Large intestine (tissue), 12 donors: ENCODE measurements at places on chromosomes 11 and 22.

DNA sequence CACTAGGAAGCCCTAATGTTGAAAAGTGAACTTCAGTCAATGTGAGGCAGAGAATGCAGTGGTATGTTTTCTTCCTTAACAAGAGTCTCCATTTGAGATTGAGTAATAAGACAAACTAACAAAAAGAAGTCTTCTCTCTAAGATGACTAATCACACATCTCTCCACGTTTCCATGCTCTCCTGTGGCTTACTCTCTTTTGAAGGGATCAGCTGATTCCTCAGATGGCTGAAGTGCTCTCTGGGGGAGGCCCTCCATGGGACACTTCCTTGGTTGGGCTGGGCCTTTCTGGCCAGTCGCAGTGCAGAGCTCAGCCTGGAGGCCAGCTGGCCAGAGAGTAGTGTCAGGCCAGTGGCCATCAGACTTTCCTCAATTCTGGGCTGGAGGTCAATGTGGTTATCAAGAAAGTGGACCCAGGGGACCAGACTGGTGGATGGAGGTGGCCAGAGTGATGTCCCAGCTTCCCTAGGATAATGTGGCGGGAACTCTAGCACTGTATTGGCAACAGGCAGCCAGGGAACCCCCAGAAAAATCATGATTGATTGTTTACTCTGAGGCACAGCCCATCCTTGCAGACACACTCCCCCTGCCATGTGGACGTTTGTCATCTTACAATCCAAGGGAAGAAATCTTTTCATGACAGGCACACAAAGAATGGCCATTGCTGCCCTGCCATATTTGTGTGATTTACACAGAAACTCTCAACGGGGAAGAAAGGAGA lies 14.5 kb downstream of the CSRP3 start:
- no peak for DNase-seq
- no peak overlapping the region for H3K27ac ChIP-seq
- H3K4me3 ChIP-seq: no peak overlapping the region
- no peaks in the 10 kb centered on the region for H3K4me1 ChIP-seq
- no peaks in the 10 kb centered on the region for H3K36me3 ChIP-seq

DNA sequence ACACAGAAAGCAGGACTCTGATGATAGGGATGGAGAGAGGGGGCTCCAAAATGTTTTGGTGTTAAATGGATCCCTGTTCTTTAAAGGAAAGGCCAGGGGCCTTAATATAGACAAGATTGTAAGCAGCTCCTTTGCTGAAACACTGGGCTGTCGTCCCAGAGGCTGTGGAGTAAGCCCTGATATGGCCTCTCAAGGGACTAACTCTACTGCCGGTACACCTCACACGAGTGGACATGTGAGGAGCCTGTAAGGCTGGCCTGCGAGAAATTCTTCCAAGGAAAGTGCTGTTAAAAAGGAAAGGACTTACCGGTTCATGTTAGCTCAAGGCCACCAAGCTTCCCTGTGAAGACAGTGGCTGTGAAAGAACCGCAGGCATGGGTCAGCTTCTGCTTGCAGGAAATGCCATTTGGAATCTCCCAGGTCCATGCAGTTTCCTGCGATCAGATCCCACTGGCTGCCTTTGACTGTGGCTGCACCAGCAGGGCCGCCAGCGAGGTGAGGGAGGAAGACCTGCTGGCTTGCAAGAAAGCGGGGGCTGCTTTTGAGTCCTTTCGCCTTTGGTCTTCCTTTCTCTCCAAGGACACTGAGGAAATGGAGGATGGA lies 106.6 kb downstream of the PRR5L start:
- H3K4me1 ChIP-seq: peaks cover 50% of the 10 kb centered on the region
- H3K27ac ChIP-seq: peak overlapping the region; percentile 52
- no peaks in the 10 kb centered on the region for H3K27me3 ChIP-seq
- no peak for DNase-seq

- H3K27me3 ChIP-seq: no peaks in the 10 kb centered on the region
- no peak for DNase-seq
- H3K4me3 ChIP-seq: no peak overlapping the region
- peaks cover 7% of the 10 kb centered on the region for H3K4me1 ChIP-seq
- no peak overlapping the region for H3K27ac ChIP-seq
These were observed 7.0 kb downstream of the MMP3 start for GRCh38 chr11:102836290-102836875.

DNA sequence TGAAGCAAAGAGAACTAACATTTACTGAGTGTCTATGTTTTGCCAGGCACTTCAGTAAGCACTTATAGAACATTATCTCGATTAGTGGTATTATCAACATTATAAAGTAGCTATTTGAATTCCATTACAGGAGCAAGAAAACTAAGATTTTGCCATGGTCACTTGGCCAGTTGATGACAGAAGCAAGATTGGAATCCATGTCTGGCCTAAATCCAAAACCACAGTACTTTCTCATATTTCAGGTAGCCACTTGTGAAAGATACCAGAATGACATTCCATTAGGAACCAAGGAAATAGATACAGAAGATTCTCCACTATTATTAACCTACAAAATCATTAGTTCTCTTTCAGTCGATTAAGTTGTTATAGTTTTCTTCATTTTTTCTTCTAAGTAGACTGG lies 691.0 kb upstream of the API5 start:
- H3K4me3 ChIP-seq: no peak overlapping the region
- H3K4me1 ChIP-seq: no peaks in the 10 kb centered on the region
- H3K36me3 ChIP-seq: no peaks in the 10 kb centered on the region
- no peaks in the 10 kb centered on the region for H3K27me3 ChIP-seq
- no peak overlapping the region for H3K27ac ChIP-seq

DNA sequence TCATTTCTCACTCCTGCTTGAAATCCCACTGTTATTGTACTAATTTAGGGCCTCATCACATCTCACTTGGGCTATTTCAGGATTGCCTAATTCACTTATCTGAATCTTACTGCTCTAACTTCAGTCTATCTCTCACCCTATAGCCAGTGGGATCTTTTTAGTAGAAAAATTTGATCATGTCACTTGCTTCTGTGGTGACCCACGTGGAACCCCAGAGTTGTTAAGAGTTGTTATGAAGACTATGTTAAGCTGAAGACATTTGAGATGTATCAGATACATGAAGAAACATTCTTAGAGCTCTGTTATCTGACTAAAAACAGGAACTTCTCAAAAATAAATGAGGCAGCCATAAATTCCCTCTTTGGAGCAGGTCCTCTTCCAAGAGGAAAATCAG lies 1375.6 kb upstream of the TENM4 start:
- H3K36me3 ChIP-seq: no peaks in the 10 kb centered on the region
- no peak for DNase-seq
- no peak overlapping the region for H3K4me3 ChIP-seq

GRCh38 chr11:120055646-120056045 lies 82.3 kb downstream of the TRIM29 start:
- H3K36me3 ChIP-seq: no peaks in the 10 kb centered on the region
- H3K4me3 ChIP-seq: no peak overlapping the region
- no peak overlapping the region for H3K27ac ChIP-seq
- peaks cover 18% of the 10 kb centered on the region for H3K4me1 ChIP-seq
- peaks cover 9% of the 10 kb centered on the region for H3K27me3 ChIP-seq

DNA sequence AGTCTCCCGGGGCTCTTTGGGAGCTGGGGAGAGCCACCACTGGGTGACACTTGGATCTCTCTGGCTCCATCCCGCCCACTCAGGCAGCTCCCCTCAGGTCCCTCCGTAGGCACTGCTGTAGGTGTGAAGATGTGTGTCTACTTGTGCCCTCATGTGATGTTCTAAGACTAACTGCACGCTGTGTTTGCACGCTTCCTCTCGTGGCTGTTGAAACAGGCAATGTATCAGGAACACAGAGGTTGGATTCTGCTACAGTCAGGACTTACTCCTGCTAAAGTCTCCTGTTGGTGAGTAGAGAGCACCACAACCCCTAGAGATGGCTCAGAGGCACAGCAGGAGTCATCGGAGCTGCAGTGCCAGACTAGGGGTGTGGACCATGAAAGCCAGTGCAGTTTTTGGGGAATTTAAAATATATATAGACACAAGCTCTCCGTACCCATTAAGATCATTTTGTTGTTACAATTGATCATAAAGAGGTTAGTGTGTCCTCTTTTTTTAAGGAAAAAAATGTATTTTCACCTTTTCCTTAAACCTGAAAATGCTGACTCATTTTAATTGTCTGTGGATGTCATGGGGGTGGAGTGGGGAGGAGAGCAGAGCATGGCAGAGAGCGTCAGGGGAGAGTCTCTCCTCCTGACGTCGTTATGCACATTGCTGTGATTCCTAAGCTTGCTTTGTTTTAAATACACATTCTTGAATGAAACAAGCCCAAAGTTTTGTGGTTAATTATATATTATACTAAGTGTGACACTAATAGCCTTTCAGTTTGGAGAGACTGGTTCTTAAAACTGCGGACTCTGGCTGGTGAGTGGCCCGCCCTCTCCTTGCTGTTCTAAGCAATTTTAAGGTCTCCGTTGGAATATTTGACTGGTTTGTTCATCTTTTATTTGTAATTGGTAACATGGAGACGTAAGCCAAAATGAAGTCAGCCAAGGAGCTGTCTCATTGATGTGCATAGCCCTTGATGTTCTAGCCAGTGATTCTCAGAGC lies 16.2 kb upstream of the CTTN start:
- peak overlapping the region; percentile 20 for H3K27ac ChIP-seq
- H3K4me3 ChIP-seq: no peak overlapping the region
- no peak for DNase-seq
- peaks cover 43% of the 10 kb centered on the region for H3K36me3 ChIP-seq

DNA sequence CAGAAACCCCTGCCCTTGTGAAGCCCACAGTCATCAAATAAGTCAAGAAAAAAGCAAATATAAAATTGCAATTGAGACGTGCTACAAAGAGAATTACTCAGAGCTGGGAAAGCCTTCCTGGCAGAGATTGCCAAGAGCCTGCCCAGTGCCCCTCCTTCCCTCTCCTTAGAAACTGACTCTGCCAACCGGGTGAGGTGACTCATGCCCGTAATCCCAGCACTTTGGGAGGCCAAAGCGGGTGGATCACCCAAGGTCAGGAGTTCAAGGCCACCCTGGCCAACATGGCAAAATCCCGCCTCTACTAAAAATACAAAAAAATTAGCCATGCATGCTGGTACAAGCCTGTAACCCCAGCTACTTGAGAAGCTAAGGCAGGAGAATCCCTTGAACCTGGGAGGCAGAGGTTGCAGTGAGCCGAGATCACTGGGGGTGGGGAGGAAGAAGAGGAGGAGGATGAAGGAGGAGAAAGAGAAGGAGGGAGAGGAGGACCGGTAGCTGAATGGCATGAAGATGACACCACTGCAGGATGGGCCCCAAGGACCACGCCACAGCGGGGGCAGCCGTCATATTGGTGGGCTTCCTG lies 76.1 kb upstream of the RTL6 start:
- no peak for DNase-seq
- no peaks in the 10 kb centered on the region for H3K36me3 ChIP-seq
- H3K4me1 ChIP-seq: no peaks in the 10 kb centered on the region
- peaks cover 3% of the 10 kb centered on the region for H3K27me3 ChIP-seq
- no peak overlapping the region for H3K27ac ChIP-seq
